ENCODE measurements at places on chromosomes 6 and 20. TPM values are rescaled to one million over a fixed set of nuclear protein-coding genes. Genes with fewer than 3 reads are reported as not detected.
A peak's percentile ranks its signal among the peaks of the same experiment; 100 is the strongest.

PNLDC1 gene
- 0.22 TPM for total RNA-seq

GRCh38 chr6:25007269-25007699 is 71.5 kb upstream of the RIPOR2 start:
- H3K27ac ChIP-seq = peak overlapping the region; percentile 67
- no peaks in the 10 kb centered on the region for H3K36me3 ChIP-seq
- H3K4me1 ChIP-seq = peaks cover 2% of the 10 kb centered on the region

RHAG gene
- total RNA-seq = 0.35 TPM

AAR2 gene
- 20.5 TPM for total RNA-seq

GRCh38 chr6:5997420-5997987 is 9.2 kb downstream of the NRN1 start:
- no peaks in the 10 kb centered on the region for H3K36me3 ChIP-seq
- peaks cover 95% of the 10 kb centered on the region for H3K27me3 ChIP-seq
- H3K27ac ChIP-seq = peak overlapping the region; percentile 65
- H3K4me3 ChIP-seq = peak overlapping the region; percentile 60
- DNase-seq = peak; percentile 40
- H3K4me1 ChIP-seq = peaks cover 50% of the 10 kb centered on the region

DNA sequence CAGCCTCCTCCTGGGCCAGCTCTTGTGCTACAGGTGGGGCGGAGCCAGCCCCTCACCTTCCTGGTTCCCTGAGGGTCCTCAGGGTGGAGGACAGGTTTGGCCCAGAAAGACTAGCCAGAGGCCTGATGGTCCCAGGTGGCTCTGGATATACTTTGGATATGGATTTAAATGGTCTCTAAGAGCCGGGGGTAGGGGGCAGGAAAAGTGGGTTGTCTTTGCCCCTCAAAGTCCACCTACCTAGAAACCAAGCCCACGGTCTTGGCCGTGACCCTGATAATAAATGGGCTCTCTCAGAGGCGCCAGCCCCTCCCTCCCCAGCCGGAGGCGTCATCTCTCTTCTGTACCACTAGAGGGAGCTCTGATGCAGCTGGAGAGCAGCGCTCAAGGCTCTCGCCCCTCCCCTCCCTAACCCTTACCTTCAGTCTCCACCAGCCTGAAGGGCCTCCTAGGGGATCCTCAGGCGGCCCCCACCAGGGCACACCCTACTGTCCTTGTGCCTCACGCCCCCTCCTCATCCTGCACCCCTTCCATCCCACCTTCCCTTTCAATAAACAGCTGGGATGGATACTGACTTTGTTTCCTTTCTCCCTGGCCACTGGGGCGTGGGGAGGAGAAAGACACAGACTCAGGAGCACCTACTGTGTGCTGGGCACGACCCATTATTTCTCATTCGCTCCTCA is 7.5 kb downstream of the NRSN2 start:
- no peak overlapping the region for H3K4me3 ChIP-seq
- no peak overlapping the region for H3K27ac ChIP-seq
- no peaks in the 10 kb centered on the region for H3K27me3 ChIP-seq

NKX2-2 gene
- 0.04 TPM for total RNA-seq

SIRPD gene
- not detected for total RNA-seq

DNA sequence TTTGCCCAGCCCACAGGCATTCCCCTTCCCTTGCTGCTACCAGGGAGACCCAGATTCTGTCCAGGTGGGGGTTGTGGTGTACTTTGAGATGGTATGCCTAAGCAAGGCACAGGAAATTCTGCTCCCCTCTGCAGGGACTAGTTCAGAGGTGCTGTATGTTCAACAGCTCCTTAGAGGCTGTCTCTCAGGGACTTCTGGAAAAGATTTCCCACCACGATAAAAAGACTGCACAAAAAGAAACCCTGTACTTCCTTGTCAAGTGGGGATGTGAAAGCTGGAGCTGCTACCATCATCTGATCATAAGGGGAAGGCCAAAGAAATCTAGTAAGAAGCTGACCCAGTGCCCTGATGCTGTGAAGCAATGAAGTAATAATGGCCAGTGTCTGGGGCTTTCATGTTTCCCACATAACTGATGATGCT is 51.5 kb upstream of the SMIM29 start:
- peak overlapping the region; percentile 8 for H3K27ac ChIP-seq
- peak; percentile 65 for DNase-seq
- no peak overlapping the region for H3K4me3 ChIP-seq
- H3K36me3 ChIP-seq = no peaks in the 10 kb centered on the region

PDRG1 gene
- 10.9 TPM for total RNA-seq

- H3K36me3 ChIP-seq = no peaks in the 10 kb centered on the region
- peaks cover 3% of the 10 kb centered on the region for H3K27me3 ChIP-seq
- H3K4me3 ChIP-seq = no peak overlapping the region
- DNase-seq = no peak
These were observed 16.2 kb upstream of the TMEM181 start for GRCh38 chr6:158543606-158544185.

ATP9A gene
- 39.4 TPM for total RNA-seq

TAGAP gene
- 0.66 TPM for total RNA-seq

DNA sequence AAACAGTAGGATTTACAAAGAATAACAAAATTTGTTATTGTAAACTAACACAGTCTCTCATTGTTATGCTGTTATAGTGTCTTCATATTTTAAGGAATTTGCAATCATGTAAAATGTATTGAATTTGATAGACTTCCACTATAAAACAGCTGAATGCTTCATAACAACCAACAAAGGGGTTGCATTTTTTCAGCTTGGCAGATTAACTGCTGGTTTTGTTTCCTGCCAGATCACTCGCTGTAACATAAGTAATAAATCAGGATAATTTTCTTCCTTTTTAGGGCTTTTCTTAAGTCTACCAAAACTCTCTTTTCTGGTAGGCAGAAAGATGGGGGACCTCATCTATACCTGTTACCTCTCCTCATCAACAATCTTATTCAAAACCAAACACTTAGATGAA is 169.8 kb downstream of the SAMD5 start:
- H3K27ac ChIP-seq = no peak overlapping the region
- no peaks in the 10 kb centered on the region for H3K36me3 ChIP-seq
- no peak for DNase-seq

PPP1R3G gene
- total RNA-seq = 2.6 TPM

DNA sequence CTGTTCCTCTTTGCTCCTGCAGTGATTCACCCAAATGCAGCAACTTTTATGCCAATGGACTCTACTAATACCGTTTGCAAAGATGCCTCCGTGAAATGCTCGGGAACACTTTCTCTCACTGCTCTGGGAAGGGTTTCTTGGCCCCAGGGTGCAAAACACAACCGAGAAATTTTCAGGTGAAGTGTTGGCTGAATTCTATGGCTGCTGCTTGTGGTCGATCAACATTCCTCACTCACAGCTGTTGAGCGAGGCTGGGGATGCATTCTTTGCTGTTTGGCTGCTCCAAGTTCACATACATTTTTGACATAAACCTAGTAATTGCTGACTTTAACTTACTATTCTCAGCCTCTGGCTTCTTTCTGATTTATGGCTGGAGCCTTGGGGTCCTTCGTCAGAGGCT is 342.0 kb upstream of the CHD6 start:
- H3K27ac ChIP-seq = no peak overlapping the region
- no peak for DNase-seq
- H3K36me3 ChIP-seq = no peaks in the 10 kb centered on the region
- H3K27me3 ChIP-seq = no peaks in the 10 kb centered on the region

BPIFB4 gene
- 0.09 TPM for total RNA-seq

GRCh38 chr6:11353921-11354389 is 121.5 kb upstream of the NEDD9 start:
- peak overlapping the region; percentile 69 for H3K27ac ChIP-seq
- peak; percentile 54 for DNase-seq
- no peaks in the 10 kb centered on the region for H3K27me3 ChIP-seq
- no peaks in the 10 kb centered on the region for H3K36me3 ChIP-seq
- H3K4me3 ChIP-seq = no peak overlapping the region
- peaks cover 5% of the 10 kb centered on the region for H3K4me1 ChIP-seq

DNA sequence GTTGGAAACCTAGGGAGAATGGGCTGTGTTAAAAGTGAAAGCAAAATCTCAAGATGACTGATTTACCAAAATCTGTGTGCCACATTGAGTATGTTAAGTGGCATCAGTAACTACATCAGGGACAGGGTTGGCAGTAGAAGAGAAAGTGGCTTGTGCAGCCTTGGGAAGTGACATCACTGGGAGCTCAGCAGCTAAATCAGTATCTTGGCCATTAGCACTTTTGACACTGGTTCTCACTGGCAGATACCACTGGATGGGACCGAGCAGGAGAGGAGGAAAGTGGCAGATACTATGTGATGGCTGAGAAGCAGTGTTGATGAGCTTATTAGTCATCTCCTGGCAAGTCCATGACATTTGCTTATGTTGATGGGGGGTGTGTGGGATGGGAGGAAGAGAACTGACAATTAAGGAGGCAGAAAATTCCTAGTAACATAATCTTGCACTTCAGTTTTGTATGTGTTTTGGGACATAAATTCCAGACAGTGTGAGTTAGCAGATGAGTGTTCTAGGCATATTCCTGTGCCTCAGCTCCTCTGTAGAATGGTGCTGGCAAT is 322.2 kb downstream of the SOX4 start:
- no peaks in the 10 kb centered on the region for H3K36me3 ChIP-seq
- peak; percentile 18 for DNase-seq
- H3K4me3 ChIP-seq = no peak overlapping the region
- H3K27ac ChIP-seq = no peak overlapping the region

DNA sequence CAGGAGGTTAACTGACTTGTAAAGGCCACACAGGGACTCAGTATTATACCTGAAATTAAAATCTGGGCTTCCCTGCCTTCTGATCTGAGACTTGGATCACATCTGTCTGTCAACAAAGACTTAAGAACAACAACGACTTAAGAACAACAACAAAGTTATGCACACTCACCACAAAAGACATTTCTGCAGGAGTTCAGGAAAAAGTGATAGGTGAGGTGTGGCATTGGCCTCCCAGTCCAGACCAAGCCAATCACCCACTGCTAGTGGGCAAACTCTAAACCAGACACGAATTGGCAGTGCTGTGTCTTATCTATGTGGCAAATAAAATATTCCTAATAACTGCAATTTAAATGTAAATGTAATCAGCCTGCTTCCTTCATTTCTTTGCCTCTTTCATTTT is 61.3 kb downstream of the PRDM1 start:
- peaks cover under 1% of the 10 kb centered on the region for H3K4me1 ChIP-seq
- H3K27ac ChIP-seq = no peak overlapping the region
- peaks cover 3% of the 10 kb centered on the region for H3K27me3 ChIP-seq
- H3K4me3 ChIP-seq = no peak overlapping the region
- no peak for DNase-seq

DNA sequence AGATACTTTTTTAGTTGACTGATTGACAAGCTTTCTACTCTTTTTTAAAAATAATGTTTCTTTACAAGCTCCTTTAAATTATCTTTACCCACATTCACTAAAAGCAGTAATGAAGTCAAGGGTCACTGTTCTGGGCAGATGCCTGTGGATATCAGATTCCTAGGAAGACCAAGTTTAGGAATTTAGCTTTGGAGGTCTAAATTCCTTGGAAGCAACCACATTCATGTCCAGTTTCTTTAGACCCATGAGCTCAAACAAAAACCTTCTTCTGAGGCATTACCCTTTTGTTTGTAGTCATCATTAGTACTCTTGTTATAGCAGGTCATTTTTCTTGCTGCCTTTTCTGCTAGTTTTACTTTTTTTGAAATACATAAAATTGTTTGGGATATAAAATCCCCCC is 462.9 kb upstream of the JAG1 start:
- DNase-seq = no peak
- H3K27ac ChIP-seq = no peak overlapping the region
- no peaks in the 10 kb centered on the region for H3K27me3 ChIP-seq
- no peaks in the 10 kb centered on the region for H3K36me3 ChIP-seq
- H3K4me1 ChIP-seq = no peaks in the 10 kb centered on the region

DNA sequence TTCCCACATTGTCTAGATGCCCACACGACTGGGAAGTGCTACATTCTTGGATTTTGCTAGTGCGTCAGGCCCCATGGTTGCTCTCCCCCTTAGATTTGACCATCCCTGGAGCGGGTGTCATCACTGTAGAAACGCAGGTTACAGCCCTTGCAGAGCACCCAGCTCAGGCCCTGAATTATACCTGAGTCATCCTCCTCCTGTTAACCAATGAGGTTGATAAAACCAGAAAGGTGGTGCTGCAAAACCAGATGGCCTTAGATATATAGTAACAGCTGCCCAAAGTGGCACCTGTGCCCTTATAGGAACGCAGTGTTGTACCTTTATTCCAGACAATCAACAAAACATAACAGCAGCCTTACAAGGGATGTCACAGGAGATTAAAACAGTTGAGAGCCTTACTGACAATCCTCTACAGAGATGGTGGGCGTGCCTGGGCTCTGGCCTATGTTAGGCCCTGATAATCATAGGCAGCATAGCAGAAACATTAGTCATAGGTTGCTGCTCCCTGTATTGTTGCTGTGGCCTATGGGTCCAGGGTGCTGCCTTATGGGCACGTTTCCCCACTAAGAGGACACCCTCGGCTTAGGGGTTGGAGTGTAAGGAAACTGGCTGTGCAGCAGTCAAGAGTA is 33.6 kb upstream of the HSF2 start:
- H3K4me3 ChIP-seq = no peak overlapping the region
- peaks cover 3% of the 10 kb centered on the region for H3K4me1 ChIP-seq
- no peak for DNase-seq
- H3K27ac ChIP-seq = no peak overlapping the region
- H3K27me3 ChIP-seq = no peaks in the 10 kb centered on the region

GRCh38 chr20:44011251-44011940 is 96.7 kb downstream of the TOX2 start:
- no peak overlapping the region for H3K27ac ChIP-seq
- peaks cover 5% of the 10 kb centered on the region for H3K27me3 ChIP-seq
- H3K36me3 ChIP-seq = no peaks in the 10 kb centered on the region
- H3K4me1 ChIP-seq = peaks cover 13% of the 10 kb centered on the region
- no peak for DNase-seq
- no peak overlapping the region for H3K4me3 ChIP-seq

LAMA5 gene
- total RNA-seq = 30.9 TPM

DNA sequence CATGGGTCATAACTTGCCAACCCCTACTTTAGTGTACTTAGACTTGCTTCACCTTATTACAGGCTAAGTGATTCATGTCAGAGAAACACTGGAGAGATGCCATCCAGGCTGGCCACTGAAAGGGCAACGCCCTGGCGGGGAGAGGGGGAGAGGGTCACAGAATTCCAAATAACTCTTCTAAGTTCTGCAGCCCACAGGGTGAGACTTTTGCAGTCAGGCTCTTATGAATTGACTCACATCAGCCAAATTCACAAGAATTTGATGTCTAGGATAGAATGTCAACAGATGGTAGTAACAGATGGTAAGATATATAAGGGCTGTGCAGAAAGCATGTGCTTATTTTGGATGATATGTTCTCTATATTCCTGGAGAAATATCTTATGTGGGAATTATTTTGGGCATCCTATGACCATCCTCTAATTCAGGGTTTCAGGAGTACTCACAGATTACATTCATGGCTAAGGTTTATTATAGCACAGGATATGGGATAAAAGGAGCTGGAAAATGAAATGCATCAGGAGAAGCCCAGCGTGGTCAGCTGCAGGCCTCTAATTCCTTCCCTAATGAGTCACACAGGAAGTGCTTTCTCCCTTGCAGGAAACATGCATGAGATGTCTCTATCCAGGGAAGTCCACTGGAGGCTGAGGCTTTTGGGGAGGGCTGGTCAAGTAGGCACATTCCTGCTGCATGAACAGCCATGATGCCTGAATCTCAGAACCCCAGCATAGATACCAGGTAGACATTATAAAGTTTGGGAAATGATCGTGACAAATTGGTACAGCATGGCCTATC is 58.7 kb upstream of the RIN2 start:
- no peaks in the 10 kb centered on the region for H3K27me3 ChIP-seq
- peaks cover 17% of the 10 kb centered on the region for H3K4me1 ChIP-seq
- H3K36me3 ChIP-seq = peaks cover 5% of the 10 kb centered on the region
- H3K4me3 ChIP-seq = no peak overlapping the region

APOBEC2 gene
- 509 TPM for total RNA-seq

ZNF311 gene
- 2.3 TPM for total RNA-seq
